IPS DF 19.7 (cell line): ENCODE measurements at places on chromosomes 5 and 9.

GRCh38 chr9:100579665-100580064, 1.8 kb downstream of the CAVIN4 start:
- no peak for DNase-seq

DNA sequence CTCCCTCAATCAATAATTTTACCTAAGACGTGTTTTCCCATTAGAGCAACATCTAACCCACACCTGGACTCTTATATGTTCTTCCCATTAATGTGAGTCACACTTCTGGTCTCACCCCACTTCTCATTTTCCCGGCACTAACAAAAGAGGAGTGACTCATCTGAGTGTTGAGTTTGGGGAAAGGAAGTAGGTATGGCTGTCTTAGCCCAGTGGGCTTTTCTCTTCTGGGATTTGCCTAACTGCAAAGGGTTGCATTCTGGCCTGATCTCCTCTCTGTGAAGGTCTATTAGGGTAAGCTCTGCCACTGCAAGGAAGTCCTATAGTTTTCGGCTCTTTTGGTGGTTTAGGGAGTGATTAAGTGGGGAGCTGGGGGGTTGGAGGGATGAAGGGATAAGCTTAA, 195.6 kb downstream of the KIAA0825 start:
- DNase-seq, result no peak

DNA sequence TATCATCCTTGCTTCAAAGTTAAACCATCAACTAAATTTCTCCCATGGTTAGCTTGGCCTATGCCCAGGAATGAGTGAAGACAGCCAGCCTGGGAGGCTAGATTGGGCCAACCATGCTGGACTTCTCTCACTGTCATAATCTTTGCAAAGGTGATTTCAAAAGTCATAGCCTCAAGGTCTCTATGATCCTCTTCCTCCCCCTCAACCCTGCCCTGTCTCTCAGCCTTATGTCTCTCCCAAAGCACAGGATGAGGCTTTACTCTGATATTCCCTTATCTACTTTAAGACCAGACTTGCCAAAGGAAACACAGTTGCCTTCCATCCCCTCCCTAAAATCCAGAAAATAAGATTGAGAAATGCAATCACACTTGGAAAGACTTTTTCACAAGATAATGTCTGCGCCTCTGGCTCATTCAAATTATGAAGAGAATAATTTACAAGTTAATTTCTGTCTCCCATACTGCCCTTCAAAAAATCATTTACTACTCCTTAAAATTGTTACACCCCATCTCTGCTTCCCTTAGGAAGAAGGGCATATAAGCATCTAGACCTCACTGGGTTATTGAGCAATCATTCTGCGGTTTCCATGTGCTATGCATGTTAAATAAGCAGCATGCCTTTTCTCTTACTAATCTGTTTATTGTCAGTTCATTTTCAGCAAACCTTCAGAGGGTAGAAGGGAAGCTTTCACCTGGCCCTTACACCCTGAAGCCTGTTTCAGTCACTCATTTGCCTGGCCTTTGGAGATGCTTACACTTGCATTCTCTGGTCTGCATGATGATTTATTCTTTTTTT, 113.8 kb upstream of the ANKRD55 start:
- no peak for DNase-seq

DNA sequence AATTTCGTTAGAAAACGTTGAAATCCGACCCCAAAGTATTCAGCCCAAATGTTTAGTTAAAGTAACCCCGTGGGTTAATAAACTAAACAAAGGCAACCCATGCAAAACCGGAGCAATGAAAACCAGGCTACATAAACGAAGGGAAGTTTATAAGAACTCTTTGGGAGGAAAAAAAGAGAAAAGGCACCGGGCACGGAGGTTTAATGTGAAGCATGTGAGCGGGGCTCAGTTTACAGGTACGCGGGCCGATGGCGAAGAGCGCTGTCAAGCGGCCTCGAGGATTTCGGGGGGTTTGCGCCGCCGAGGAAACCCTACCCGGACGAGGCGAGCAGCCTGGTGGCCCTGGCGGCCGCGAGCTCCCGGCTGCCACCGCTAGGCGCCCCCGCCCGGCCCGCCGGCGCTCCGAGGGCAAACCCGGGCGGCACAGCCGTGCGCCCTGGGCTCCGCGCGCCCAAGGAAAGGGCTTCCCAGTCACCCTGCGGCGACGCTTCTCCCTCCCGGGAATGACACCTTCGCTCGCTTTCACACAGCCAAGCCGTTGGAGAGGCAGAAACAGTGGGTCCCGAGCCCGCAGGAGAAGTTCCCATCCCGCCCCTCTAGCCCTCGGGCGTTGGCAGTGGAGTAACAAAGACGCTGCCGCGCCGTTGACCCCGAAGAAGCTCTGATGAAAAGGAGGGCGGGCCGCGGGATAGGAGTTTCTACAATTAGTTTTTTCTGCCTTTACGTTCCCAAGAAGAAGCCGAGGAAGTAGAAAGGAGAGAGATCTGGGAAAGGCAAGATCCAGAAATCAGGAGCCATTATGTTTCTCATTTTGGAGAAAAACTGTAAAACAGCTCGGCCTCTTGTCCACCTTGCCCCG, 126.0 kb downstream of the TMEM174 start:
- no peak for DNase-seq

- DNase-seq, result no peak
Measured at GRCh38 chr5:9072701-9073100, 473.2 kb downstream of the SEMA5A start.

- no peak for DNase-seq
Measured at GRCh38 chr9:38347271-38347671, 45.2 kb upstream of the ALDH1B1 start.

GRCh38 chr9:125239631-125240597, 1.2 kb downstream of the HSPA5 start:
- DNase-seq, result no peak

- DNase-seq, result no peak
Measured at GRCh38 chr9:112377087-112377486, 2.8 kb upstream of the HSDL2 start.

- DNase-seq, result peak; percentile 56
Measured at GRCh38 chr5:176658007-176658599, 10.8 kb downstream of the TSPAN17 start.

GRCh38 chr9:94861589-94862272, 135.2 kb downstream of the AOPEP start:
- DNase-seq, result no peak

DNA sequence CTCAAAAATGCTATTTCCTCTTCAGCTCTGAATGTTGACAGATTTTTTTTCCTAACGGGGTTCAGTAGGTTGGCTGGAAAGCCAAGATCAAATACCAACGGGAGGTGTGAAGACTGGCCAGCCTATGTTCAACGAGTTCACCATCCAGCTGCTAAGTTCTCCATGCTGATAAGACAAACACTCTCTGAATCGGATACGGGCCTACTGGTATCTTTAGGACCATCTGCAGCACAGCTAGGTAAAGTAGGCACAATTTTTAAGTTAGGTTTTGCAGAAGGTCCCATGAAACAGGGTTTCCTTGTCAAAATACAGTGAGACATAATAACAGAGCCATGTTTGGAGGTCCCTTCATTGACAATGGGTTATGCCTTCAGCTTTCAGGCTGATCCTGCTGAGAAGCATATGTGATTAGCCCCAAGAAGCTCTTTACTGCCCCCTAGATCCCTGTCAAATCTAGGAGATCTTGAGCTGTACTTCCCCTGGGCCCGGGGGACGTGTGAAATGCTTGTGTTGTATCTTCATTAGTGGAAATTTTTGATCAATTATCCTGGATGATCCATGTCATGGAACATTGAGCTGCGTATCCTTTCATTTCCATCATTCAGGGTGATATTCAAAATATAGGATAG, 60.6 kb downstream of the PGM5 start:
- peak; percentile 15 for DNase-seq

- no peak for DNase-seq
Measured at GRCh38 chr9:14212077-14212476, 101.9 kb downstream of the NFIB start.

DNA sequence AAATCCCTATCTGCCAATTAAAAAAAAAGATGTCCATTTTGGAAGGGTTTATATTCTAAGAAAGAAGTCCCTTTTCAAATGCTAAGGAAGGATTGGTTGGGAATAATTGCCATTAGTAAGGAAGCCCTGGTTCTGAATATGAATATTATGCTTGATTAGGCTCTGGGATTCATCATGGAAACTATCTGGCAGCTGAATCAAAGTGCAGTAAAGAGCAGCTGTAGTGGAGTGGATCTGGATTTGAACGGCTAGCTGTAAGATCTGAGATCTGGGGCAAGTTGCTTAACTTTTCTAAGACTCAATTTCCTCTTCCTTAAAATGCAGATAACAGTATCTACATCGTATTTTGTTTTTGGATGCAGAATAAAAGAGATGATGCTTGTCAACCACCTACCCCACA, 10.5 kb downstream of the IL12B start:
- DNase-seq, result no peak
